ENCODE measurements at places on chromosomes 12 and 14.

- DNase-seq = no peak
These were observed 10.5 kb upstream of the PNMA1 start for GRCh38 chr14:73724696-73725095.

- no peak for DNase-seq
These were observed 393.7 kb downstream of the BCL11B start for GRCh38 chr14:98878282-98878681.

- DNase-seq = no peak
These were observed 845.7 kb upstream of the USP15 start for GRCh38 chr12:61414470-61414869.

DNA sequence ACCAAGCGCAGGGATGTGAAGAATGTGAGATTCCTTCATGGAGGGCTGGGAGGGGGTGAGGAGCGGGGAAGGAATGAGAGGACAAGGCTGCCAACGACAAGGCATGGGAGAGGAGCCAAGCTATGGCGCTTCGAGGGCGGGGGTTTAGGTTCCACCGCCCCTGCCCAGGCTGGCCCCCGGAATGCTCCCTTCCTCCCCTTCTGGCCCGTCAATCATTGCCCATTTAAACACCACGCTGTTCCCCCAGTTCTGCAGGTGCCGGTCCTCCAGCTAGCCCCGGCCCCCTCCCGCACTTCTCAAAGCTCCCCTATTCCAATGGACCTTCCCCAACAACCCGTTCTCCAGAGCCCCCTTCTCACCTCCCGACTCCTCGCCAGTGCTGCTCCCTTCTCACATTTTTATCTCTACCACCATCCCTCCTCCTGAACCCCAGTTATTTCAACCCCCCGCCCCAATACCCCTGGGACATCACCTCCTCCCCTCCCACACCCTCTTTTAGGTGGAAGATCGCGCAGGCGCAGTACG is 428 bp downstream of the RNF41 start:
- DNase-seq = peak; percentile 88

DNA sequence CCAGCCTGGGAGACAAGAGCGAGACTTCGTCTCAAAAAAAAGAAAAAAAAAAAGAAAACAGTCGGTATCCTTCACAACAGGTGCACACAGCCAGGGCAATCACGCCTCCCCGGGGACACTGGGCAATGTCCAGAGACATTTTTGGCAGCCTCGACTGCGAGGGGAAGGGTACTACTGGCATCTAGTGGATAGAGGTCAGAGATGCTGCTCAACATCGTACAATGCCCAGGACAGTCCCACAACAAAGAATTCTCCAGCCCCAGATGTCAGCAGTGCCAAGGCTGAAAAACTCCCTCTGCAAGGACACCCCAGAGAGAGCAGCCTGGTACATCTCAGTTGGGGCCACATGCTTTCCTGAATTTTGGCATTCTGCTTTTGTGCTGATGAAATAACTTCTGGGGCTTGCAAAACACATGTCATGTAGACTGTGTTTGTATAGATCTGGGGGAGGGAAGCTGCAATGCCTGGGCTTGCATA is 21.5 kb downstream of the ALDH2 start:
- DNase-seq = peak; percentile 63

Measured in fibroblast of upper back skin (primary cell).